ENCODE measurements at places on chromosomes 7 and 10.

- peak; percentile 61 for DNase-seq
These were observed 15.6 kb upstream of the PBLD start for GRCh38 chr10:68348265-68348741.

DNA sequence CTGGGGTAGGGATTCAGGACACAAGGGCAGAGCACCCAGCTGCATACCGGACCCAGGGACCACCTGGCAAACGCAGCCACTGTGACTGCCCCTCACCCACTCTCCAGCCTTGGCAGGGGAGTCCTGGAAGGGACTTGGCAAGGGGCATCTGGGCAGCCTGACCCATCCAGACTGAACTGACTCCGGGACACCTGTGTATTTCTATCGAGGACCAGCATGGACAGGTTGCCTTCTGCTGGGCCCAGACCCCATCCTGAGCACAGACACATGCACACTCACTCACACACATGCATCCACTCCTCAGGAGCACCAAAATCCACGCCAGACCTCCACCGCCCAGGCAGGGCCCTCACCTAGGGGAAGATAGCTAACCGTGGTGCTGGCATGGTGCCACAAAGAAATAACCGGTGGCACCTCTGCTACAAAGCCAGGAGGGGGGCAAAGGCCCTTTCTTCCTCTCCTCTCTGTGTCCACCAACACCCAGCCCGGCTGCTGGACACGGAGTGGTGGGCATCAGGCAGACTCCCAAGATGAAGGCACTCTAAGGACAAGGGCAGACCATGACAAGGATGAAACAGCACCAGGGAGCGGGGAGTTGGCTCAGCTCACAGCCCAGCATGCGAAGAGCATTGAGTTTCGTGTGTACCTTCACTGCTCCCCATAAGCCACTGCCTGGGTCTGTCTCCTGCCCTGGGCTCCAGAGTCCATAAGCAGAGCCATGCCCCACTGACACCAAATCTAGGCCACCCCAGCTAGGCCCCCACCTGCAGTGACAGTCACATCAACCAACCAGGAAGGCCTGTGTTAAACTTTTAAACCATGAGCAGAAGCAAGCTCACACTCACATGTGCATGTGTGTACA, 35.3 kb downstream of the KCNH2 start:
- DNase-seq: no peak

GRCh38 chr7:17279061-17279460, 19.4 kb upstream of the AHR start:
- DNase-seq: no peak

DNA sequence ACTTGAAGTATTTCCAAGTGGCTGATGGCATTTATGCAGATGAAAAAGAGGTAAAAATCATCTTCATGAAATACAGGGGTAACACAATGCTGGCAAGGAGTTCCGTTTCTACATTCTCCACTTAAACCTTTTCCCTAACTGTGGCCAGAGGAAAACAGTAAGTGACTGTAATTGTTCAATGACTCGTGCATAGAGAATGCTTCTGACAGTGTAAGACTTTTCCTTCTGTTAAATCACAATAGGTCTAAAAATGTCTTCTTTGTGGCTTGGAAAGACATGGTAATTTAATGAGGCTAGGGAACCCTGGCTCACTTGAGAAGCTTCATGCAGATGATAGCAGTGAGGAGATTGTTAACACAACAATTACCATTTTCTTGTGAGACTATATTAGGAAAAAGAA, 50.3 kb upstream of the RSU1 start:
- DNase-seq: no peak

DNA sequence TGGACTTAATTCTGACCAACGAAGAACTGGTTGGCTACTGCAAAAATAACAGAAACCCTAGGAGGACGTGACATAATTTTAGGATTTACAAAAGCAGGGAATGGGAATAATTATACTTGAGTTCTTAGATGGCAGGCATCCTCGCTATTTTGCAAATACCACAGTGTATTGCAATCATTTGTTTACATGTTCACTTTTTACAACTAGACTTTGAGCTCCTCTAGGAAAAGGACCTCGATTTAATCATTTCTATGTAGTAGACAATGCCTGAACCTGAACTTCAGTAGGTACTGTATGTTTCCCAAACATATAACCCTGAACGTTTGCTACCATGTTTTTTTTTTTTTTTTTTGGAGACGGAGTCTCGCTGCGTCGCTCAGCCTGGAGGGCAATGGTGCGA, 137.7 kb downstream of the CNOT4 start:
- DNase-seq: no peak

DNA sequence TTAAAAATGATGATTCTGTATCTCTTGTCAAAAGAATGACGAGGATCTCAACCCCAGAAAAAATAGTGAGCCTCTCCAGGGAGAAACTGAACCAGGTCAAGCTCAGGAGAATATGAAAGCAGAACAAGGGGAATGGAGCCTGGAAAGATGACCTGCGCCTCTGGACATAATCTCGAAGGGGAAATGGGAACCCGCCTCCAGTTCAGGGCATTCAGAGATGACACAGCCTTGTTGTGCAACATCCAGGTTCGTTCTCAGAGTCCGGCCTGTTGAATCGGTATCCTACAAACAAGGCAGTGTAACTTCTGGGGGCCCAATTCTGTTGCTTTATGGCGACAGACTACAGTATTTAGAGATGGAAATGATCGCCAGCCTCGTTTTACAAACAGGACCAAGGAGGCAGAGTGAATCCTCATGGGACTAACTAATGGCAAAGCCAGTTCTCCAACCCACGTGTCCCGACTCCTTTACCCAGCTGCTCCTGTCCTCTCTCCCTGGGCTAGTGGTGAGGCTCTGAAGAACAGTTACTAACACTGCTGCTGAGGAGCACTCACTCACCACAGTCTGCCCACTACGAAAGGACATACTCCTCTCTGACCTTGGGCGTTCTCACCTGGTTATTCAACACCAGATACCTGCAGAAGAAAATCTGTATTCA, 67.6 kb downstream of the JAZF1 start:
- no peak for DNase-seq

- no peak for DNase-seq
These were observed 31.7 kb downstream of the HTRA1 start for GRCh38 chr10:122492999-122493481.

DNA sequence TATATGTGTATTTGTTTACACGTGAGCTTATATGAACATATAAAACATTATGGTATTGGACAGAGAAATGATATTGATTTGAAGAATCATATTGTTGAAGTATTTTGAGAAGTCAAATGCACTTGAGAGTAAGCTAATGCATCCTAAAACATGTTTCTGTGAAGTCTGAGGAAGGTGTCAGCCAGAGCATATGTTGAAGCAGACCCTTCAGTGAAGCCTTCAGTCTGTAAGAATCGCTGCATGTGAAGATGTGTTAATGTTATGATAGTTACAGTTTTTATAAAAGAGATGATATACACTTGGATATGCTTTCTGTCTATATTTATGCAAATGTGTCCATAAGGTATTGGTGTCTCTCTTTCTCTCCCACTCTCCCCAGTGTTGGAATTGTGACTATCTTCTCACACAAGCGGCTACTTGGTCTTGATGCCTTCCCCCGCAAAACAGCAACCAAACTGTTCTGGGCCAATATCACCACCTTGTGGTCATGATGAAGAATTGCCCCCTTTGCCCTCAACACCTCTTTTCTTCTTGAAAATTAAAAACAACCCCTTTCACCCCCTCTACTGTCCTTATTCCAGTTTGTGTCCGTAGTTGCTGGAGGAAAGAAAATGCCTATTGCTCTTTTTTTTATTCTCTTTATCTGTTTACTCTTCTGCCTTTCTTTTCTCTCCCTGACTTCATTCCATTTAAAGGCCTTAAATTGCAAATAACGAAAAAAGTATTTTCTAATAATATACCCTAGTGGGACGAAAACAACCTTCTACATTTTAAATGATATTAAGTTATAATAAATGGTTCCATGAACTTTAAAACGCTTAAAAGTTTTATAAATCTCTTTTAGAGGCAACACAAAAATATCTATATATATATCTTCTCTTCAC, 64.9 kb downstream of the IKZF1 start:
- peak; percentile 81 for DNase-seq

- no peak for DNase-seq
These were observed 2.2 kb upstream of the PDE1C start for GRCh38 chr7:32072397-32072796.

DNA sequence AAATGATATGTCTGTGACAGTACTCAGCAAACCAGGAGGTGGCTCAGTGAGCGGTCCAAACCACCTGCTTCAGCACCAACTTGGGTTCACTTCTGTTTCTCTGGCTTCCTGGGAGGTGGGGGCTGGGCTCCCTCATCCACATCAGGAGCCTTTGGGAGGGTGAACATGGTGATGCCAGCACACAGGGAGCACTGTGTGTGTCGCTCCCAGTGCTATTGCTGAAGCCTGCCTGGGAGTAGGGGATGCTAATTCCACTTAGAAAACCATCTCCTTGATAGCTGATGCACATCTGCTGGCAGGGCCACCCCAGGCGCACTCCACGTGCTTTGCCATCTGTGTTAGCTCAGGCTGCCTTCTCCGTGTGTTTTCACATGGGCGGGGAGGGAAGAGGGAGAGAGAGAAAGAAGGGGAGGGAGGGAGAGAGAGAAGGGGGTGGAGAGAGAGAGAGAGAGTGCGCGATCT, 58.0 kb downstream of the RAMP3 start:
- DNase-seq: no peak

- DNase-seq: peak; percentile 36
These were observed 13.9 kb downstream of the OSBPL3 start for GRCh38 chr7:24965831-24966708.

DNA sequence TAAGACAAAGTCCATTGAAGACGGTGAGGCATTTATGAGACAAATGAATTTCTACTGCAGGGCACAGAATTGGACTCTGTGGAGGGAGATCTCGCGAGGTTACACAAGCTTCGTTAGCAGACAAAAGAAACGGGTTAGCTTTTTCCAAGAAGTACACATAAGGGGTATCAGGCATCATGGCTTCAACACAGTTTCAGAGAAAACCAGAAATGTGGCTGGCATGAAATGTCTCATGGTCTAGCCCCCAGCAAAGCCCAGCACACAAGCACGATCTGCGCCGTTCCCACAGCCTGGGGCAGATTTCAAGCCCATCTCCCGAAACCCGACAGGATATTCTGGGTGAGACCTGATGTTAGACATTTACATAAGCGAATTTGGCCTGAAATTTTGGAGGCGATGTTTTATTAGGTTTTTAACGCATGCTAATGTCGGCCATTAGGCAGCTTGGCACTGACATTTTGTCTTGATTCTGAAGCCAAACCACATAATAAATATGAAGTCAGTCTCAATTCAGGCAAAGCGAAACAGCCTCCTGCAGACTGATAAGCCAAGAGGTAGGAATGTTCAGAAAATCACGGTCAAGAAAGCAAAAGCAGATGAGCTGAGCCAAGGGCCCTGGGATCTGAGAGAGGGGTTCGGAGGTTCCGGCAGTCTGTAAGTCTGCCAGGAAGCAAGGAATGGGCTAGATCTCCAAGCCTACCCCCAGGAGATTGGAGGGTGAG, 240.5 kb downstream of the PRPF18 start:
- no peak for DNase-seq

GRCh38 chr7:80907141-80907601, 11.7 kb downstream of the SEMA3C start:
- DNase-seq: no peak

DNA sequence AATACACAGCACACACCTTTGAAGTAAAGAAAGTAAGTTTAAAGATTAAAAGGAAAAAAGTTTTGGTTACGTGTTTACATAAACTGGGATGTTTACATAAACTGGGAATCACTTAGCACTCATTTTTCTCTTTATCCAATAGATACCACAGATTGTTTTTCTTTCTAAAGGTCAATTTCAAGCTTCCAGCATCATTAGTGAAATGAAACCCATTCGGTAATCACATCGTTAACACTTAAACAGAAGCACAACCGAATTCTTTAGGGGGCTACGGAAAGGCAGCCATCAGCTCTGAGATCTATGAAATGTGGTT, 1.1 kb downstream of the ODAD2 start:
- DNase-seq: no peak

Data from CD4-positive, alpha-beta T cell treated with Interleukin-15 for 4 hours (primary cell).